NCI-H1105 (cell line): ENCODE measurements at places on chromosomes 2 and 18.

- DNase-seq = peak; percentile 84
Measured at GRCh38 chr2:236824836-236825235, 255.2 kb downstream of the ACKR3 start.

DNA sequence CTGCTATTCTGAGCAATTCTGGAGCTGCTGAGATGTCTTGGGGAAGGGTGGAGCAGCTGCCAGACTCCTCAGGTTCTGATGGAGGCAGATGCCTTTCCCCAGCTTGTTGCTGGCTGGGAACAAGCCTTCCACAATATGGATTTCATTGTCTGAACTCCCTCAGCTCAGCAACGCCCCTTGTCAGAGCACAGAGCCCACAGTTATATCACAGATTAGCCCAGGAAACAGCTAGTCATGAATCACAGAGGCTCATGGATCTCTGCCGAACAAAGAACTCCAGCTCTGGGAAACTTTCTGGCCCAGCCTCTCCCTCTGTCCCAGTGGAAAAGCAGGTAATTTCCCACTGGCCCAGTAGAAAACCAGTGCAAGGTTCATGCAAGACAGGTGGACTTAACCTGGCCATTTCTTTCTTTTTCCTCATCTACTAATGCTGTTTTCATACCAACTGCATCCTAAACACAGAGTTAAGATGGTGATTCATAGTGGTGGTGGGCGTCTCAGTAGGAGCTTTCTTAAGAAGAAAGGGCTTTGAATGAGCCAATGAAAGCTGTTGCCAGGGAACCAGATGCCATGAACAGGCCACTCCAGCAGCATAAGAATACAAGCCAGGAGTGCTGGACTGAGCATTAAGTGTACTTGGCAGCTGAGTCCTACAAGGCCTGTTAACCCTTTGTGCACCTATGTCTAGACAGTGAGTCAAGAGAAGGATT, 8.7 kb upstream of the KIAA2012 start:
- DNase-seq = no peak

GRCh38 chr2:45818591-45818990, 167.1 kb downstream of the PRKCE start:
- DNase-seq = no peak

DNA sequence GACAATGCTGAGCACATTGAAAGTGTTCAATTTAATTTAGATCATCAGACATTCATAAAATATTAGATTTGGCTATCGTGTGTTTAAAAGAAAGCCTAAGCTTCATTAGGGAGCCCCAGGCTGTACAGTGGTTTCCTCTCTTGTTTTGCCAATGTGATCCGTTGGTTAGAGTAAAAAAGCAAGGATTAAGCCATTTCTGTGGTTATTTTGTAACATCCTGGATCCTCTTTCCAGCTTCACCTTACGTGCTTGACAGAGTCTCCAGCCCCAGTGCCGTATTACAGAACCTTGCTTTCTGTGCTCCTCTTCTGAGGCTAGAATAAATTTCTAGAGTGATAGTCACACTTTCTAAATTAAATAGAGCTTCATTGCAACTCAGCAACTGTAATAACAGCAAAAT, 289.3 kb upstream of the LINC00305 start:
- no peak for DNase-seq

GRCh38 chr2:45986509-45986908, 310.7 kb upstream of the EPAS1 start:
- DNase-seq = no peak

- DNase-seq = no peak
Measured at GRCh38 chr2:39738936-39739335, 40.1 kb downstream of the THUMPD2 start.

GRCh38 chr2:238978497-238978896, 130.6 kb downstream of the TWIST2 start:
- no peak for DNase-seq

DNA sequence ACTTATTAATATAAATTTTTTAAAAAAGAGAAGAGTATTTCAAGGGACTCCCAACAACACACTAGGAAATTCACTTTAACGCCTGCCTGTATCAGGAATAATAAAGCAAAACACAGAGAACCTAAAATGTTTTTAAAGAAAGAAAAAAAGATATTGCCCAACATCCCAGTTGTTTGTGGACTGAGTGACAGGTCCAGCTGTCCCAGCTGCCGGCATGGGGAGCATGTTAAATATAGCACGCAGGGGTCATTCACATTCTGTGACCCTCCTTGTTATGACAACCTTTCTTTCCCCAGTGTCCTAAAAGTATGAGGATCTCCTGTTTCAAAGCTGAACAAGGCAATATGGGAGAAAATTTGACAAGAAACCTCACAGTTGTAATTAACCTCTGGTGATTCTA, 4.4 kb downstream of the KLHL41 start:
- no peak for DNase-seq

DNA sequence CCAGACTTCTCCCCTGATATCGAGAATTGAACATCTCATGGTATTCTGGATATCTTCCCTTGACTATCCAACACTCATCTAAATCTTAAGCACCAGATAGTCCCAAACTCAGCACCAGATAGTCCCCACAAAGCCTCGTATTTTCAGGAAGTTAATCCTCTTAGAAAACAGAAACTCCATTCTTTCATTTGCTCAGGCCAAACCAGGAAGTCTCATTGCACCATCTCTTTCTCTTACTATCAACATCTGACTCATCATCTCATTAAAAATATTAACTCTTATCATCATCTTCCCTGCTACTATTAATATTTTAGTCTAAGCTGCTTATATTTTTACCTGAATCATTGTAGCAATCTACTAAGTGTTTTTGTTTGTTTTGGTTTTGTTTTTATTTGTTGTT, 286.4 kb downstream of the GALNT13 start:
- DNase-seq = no peak

DNA sequence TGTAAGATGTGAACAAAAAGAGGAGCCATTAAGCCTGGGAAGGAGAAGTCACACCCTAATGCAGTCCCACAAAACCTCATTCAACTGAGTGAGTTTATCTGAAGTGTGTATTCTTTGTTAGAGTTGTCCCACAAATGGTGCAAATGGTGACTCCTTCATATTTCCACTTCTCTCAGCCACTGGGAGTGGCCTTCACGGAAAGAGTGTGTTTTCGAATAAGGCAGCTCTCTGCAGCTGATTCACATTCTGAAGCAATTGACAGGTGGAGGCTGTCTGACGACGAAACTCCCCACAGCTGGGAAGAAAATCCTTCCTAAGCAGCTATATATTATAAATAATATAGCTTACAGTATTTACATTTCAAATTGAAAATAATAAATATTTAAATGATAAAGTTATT, 318.8 kb upstream of the TMEFF2 start:
- DNase-seq = no peak

DNA sequence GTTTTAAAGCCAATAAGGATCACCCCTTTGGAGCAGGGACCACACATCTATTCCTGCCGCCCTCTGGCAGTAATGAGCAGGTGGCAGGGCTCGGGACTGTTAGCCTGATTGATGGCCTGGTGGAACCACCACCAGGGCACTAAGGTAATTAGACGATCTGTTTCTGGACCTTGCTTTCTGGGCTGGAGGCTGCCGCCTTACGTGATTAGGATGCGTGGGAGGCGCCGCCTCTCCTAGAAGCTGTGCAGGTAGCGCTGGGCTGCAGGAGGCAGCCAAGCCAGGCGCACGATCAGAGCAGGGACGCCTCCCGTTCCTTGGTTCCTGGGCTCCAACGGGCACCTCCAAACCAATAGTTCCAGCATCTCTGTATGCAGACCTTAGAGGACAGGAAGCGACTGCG, 242.6 kb upstream of the RAB12 start:
- no peak for DNase-seq

DNA sequence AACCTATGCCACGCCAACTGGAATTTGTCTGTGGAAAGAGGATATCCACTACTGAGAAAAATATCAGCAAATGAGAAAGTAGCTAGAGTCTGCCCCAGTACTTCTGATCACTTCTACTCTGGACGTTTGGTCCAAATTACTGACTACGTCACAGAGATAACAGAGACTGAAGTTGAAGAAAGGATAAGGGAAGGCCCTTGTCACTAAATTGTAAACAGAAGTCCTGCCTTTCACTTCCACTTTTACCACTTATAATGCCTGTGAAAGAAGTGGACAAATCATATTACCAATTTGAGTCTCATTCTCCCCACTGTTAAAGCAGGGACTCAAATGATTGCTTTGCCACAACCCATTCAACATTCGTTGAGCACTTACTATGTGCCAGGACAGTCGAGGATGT, 173.9 kb upstream of the ERBB4 start:
- no peak for DNase-seq

DNA sequence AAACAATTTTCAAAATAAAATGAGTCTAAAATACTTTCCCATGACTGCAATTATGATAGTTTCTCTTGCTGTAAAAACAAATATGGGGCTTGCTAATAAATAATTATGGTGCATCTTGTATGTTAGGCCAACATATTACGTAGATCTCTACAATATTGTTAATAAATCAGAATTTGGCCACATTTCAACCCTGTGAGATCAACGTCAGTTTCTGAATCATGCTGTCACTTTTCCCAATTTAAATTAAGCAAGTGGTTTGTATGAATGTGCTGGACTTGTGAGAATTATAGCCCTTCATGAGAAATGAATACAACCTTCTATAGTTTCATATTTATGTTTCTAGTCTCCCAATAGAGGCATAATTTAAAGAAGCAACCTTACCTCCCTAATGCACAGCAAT, 808.9 kb downstream of the SUCLG1 start:
- no peak for DNase-seq

DNA sequence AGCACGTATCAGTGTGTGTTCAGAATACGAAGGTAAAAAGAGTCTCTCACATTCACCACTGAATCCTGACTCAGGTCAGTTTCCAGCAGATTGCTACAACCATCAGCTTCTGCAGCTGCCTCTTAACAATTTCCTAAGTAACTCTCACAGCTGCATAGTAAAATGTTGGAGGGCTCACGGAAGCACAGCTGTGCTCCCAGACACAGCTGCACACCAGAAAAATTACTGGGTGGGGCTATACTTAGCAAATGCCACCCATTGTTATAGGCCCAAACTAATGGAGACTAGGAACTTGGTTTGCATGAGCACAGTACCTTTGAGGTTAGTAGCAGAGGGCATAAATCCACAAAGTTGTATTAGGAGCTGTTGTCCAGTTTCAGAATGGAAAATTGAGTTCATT, 153.9 kb upstream of the ERBB4 start:
- DNase-seq = no peak

DNA sequence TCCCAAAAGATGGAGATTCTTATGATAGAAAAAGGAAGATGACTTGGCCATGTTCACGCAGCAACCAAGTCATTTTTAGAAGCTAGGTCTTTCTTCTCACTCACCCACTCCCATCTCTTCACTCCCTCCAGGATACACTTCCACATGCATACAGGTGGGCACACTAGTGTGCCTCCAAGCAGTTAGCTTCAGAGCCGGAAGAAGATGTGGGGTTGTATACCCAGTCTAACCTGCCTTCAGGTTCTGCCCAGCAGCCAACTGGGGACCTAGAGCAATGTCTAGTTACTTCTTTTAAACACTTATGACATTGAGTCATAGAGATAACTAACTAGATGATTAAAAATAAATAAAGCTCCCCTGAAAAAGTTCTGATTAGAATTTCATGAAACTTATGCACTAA, 21.8 kb upstream of the TANK start:
- DNase-seq = no peak

- no peak for DNase-seq
Measured at GRCh38 chr2:28972778-28973335, 8.2 kb upstream of the TOGARAM2 start.

DNA sequence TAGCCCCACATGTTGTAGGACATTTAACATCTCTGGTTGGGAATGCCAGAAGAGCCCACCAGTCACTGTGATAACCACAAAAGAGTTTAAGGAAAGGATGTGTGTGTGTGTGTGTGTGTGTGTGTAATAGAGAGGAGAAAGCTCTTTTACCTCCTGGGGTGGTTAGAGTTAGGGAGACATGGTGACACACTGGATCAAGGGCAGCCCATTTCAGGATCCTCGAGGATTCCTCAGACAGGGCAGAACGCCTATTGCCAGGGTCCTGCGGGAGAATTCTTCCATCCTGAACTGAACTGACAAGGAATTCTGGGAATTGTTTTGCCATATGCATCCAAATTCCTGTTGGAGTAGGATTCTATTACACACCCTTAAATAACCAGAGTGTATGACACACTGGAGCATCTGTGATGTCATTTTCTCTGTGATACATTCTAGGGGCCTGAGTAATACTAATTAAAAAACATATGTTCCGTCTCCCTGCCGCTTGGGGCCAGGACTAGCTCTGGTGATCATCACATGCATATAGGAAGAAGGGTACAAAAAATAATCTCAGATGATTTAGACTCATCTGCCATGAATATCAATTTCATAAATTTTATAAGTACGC, 156.4 kb upstream of the MMADHC start:
- no peak for DNase-seq

GRCh38 chr2:138689705-138690104, 90.5 kb downstream of the NXPH2 start:
- no peak for DNase-seq

DNA sequence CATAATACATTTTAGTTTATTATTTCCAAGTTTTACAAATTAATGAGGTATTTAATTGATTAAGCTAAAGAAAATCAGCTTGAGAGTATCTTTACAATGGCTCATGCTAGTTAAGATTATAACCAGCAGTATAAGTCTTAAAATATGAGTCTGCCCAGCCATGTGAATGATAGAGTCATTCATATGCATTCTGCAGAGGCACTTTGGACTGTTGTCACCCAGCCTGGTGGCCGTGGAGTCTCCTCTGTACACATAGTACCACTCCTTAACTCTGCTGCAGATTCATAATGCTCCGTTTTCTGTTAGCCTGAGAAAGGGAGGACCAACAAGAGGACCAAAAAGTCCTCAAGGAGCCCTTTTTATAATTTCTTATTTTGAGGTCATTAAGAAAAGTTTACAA, 148.8 kb downstream of the MYO1B start:
- no peak for DNase-seq

GRCh38 chr2:65722028-65722778, 289.8 kb upstream of the SPRED2 start:
- DNase-seq = no peak

DNA sequence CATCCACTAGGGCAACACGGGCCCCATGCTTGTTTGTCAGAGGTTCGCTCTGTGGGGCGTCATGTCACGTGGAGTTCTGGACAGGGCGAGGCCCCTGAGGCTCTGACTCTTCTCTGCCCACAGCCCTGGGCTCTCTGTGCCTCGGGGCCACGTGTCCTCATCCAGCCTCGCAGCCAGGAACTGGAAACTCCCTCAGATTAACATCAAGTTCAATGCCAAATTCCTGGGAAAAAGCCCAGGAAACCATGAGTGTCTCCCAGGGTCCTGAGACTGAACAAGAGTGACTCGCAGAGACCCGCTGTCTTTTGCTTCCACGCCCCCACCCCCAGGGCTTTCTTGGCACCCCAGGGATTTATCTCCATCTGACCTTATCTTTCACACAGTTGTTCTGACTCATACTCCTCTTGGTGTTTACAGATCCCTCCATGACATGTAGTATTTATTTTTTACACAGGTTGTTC, 174.0 kb upstream of the PIEZO2 start:
- DNase-seq = no peak

DNA sequence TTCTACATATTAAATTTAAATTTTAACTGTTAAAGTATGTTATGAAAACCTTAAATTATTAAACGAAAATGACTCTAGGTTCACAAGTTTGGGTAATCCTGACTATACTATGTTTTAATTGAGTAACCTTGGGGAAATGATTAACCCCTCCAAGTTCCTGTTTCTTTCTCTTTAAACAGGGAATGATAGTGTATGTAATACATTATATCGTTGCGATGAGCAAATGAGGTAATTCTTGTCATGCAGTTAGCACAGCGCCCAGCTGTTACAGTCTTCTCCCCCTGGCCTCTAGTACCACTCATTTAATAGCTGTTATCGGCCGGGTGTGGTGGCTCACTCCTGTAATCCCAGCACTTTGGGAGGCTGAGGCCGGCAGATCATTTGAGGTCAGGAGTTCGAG, 80.4 kb downstream of the MTA3 start:
- DNase-seq = no peak
